ENCODE measurements at places on chromosomes 3 and 15. TPM values are rescaled to one million over a fixed set of nuclear protein-coding genes. Genes with fewer than 3 reads are reported as not detected.

CCR9 gene
- total RNA-seq = not detected

CLDN18 gene
- total RNA-seq = not detected

BDH1 gene
- 70.7 TPM for total RNA-seq

TRIM42 gene
- total RNA-seq = not detected

STRC gene
- 0.49 TPM for total RNA-seq

SMCO1 gene
- total RNA-seq = not detected

GRK7 gene
- 1.2 TPM for total RNA-seq

KNSTRN gene
- 24.3 TPM for total RNA-seq

PFN2 gene
- total RNA-seq = 19.9 TPM

PODXL2 gene
- total RNA-seq = 11.1 TPM

FOXB1 gene
- not detected for total RNA-seq

CD96 gene
- 0.55 TPM for total RNA-seq

DNA sequence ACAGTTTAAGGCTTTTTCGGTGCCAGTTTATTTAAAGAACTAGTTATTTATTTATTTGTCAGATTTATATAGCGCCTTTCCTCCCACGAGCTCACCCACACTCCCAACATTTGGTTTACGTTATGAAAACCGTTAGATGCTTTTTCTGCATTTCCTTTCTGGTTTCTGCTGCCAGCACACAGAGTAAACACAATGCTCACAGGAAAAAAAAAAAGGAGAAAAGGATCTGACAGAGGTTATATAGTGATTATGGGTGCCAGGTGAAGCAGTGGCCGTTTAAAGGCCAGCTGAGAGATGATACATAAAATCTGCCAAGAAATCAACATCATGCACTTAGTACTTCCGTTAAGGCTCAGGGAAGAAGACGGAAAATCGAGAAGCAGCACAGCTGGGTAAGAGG is 37.9 kb downstream of the ETV5 start:
- no peaks in the 10 kb centered on the region for H3K36me3 ChIP-seq
- no peaks in the 10 kb centered on the region for H3K4me1 ChIP-seq
- DNase-seq = no peak
- no peak overlapping the region for H3K27ac ChIP-seq
- H3K27me3 ChIP-seq = no peaks in the 10 kb centered on the region

DNA sequence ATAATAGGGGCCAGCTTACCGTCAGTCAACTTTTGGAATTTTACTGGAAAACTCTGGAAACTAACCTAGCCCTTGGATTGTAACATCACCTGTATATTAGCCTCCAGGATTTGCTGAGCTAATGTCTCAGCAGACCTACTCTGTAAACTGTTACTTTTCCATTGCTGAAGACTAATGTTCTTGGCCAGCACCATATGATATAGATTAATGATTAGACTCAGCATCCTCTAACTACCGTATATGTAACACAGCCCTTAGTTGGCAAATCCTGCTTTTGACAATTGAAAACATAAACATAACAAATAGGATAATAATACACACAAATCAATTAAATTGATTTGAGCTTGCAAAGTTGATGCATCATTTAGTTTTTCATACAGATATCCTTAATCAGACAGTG is 26.6 kb upstream of the GBE1 start:
- H3K27me3 ChIP-seq = no peaks in the 10 kb centered on the region
- H3K4me1 ChIP-seq = no peaks in the 10 kb centered on the region
- H3K36me3 ChIP-seq = no peaks in the 10 kb centered on the region

DNA sequence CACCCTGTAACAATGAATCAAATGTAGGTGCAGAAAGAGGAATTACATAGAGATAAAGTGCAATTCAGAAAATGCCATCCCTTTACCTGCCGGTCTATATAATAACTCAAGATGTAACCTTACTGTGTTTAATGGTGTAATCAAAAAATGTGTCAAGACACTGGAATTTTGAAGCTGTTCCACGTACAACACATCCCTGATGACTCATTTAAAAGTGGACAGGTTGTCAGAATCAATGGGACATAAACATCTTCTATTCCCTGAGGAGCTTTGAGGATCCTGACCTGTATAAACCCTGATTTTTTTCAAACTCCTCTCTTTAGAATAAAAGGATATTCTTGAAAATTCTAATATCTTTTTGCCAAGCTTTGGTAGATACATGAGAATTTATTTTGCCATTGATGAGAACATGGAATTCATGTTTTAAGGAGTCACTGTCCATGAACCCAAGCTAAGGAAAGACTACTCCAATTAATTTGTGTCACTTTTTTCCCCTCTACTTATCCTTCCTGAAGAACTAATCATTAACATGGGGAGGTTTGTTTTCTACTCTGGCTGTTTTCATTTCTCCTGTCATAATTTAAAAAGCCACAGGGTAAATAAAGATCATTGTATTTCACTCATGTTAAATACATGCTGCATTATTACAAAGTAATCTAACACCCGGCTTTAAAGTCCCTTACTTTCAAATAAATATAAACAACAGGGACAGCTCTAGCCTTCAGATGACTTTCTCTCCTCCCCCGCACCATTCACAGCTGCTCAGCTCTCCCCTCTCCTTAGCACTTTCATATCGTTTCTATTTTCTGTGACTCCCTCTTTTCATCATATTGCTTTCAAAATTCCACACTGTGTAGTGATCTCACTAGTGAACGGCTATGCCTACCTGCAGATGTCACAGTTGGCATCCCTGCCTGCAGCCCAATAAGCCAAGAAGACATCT is 138.3 kb downstream of the TAFA4 start:
- no peaks in the 10 kb centered on the region for H3K4me1 ChIP-seq
- no peaks in the 10 kb centered on the region for H3K36me3 ChIP-seq
- H3K27me3 ChIP-seq = no peaks in the 10 kb centered on the region
- no peak overlapping the region for H3K4me3 ChIP-seq
- H3K27ac ChIP-seq = no peak overlapping the region

DNA sequence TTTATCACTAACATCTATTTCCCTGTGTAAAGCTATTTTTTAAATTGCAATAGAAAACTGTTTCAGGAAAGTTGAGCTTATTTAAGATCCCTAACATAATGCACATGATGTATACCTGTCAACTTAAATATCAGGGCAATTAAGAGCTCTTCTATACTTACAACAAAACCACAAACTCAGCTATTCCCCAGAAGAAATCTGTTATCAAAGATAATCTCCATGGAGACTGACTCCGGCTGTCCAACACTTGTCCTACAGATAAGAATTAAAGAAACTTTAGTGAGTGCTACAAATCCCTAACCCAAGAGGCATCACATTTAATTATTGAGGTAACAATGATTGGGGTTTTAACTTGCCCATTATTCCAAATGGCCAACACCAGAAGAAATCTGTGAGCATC is 3.4 kb downstream of the SELENOK start:
- H3K27ac ChIP-seq = no peak overlapping the region
- DNase-seq = no peak
- peaks cover 16% of the 10 kb centered on the region for H3K4me1 ChIP-seq
- no peak overlapping the region for H3K4me3 ChIP-seq
- H3K27me3 ChIP-seq = no peaks in the 10 kb centered on the region
- peaks cover 30% of the 10 kb centered on the region for H3K36me3 ChIP-seq

- no peak overlapping the region for H3K27ac ChIP-seq
- no peak overlapping the region for H3K4me3 ChIP-seq
- H3K4me1 ChIP-seq = peaks cover 25% of the 10 kb centered on the region
- DNase-seq = no peak
- H3K36me3 ChIP-seq = no peaks in the 10 kb centered on the region
- H3K27me3 ChIP-seq = peaks cover 7% of the 10 kb centered on the region
Observed at GRCh38 chr15:82040390-82040789, 5.4 kb downstream of the MEX3B start.

DNA sequence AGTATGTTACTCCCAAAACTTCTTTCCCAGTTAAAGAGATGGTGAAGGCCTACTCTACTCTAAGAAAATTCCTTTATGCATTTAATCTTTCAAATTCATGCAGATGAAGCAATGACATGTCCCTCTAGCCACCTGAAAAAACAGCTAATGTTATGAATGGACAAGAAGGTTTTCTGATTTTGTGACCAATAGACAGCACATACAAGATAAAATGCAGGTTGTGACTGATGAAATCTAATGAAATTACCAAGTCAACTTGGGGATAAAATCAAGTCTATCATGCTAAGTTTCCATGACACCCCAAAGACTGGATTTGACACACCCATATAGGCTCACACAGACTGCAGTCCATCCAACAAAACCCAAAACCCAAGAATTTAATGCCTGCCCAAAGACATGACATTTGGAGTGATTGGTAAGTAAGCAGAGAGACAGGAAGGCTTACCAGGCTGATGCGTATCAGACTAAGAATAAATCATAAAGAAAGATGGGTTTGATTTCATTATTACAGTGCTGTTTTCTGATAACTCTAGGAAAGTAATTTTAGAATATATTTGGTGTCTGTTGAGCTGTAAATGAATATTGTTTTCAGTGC is 26.4 kb downstream of the CD47 start:
- no peak overlapping the region for H3K27ac ChIP-seq
- no peak for DNase-seq
- no peaks in the 10 kb centered on the region for H3K27me3 ChIP-seq
- peaks cover 26% of the 10 kb centered on the region for H3K36me3 ChIP-seq
- H3K4me1 ChIP-seq = no peaks in the 10 kb centered on the region

- no peaks in the 10 kb centered on the region for H3K36me3 ChIP-seq
- H3K4me3 ChIP-seq = no peak overlapping the region
- DNase-seq = no peak
- no peaks in the 10 kb centered on the region for H3K27me3 ChIP-seq
Observed at GRCh38 chr15:50681467-50681866, 5.1 kb downstream of the TRPM7 start.

DNA sequence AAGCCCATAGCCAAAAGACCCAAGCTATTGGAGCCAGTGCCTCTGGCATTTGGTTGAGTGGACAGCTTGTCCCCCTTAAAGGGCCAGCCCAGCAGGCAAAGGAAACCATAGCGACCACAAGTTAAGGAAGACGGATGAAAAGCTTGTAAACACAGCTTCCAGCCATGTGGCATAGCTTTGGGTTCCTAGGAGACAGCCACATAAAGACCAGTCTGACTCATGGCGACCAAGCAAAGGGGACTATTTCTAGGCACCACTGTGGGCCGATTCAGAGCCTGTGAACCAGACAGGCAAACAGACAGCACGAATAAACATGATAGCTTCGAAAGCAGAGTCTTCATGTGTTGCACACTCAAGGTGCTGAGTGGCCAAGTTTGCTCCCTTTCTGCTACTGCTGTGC is 30.5 kb upstream of the SRGAP3 start:
- no peaks in the 10 kb centered on the region for H3K36me3 ChIP-seq
- DNase-seq = no peak
- H3K4me1 ChIP-seq = no peaks in the 10 kb centered on the region
- no peak overlapping the region for H3K27ac ChIP-seq
- H3K27me3 ChIP-seq = no peaks in the 10 kb centered on the region
- no peak overlapping the region for H3K4me3 ChIP-seq

GRCh38 chr3:133892541-133893231 is 3.0 kb downstream of the RAB6B start:
- no peak overlapping the region for H3K4me3 ChIP-seq
- no peaks in the 10 kb centered on the region for H3K36me3 ChIP-seq
- no peak overlapping the region for H3K27ac ChIP-seq
- H3K4me1 ChIP-seq = peaks cover 17% of the 10 kb centered on the region
- H3K27me3 ChIP-seq = peaks cover 26% of the 10 kb centered on the region

DNA sequence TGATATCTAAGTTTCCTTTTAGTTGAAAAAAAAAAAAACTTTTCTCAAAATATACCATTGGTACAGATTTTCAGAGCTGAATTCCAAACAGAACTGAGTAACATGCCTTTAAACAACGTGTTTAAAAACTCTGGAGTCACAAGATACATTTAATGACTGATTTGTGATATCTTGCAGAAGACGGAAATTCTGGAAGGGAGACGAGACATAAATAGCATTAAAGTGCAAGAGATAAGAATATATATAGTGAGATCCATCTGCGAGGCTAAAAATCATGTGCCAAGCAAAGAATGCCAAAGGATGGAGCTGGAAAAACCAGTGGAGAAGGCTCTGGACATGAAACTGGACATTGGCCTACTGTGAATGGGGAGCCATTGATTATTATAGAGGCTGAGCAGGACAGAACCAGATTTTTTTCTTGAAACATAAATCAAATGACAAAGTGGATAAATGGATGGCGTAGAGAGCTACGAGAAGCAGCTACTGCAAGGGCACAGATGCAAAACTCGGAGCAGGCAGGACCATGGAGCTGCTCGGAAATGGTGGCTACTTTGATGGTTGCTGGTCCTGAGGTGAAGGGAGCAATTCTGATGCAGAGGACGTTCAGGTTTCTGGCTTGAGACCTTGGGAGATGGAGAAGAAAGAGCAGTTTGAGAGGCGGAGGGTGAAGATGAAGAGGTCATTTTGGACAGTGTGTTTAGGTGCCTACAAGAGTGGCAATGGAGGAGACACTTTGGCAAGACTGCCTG is 88.8 kb downstream of the CPN2 start:
- peaks cover 20% of the 10 kb centered on the region for H3K4me1 ChIP-seq
- DNase-seq = no peak
- H3K27me3 ChIP-seq = no peaks in the 10 kb centered on the region
- H3K36me3 ChIP-seq = no peaks in the 10 kb centered on the region

DNA sequence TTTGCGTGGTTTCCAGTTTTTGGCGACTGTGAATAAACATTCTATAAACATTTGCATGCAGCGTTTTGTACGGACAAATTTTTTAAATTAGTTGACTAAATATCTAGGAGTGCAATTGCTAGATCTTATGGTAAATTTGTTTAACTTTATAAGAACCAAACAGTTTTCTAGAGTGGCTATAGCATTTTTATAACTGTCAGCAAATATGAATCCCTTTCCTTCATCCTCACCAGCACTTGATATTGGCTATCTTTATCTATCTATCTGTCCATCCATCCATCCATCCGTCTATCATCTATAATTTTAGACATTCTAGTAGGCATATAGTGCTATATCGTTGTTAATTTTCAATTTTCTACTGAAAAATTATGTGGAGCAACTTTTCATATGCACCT is 158.4 kb upstream of the CHRNA7 start:
- peaks cover 13% of the 10 kb centered on the region for H3K4me1 ChIP-seq
- no peaks in the 10 kb centered on the region for H3K27me3 ChIP-seq
- H3K36me3 ChIP-seq = no peaks in the 10 kb centered on the region
- H3K27ac ChIP-seq = no peak overlapping the region
- no peak for DNase-seq

DNA sequence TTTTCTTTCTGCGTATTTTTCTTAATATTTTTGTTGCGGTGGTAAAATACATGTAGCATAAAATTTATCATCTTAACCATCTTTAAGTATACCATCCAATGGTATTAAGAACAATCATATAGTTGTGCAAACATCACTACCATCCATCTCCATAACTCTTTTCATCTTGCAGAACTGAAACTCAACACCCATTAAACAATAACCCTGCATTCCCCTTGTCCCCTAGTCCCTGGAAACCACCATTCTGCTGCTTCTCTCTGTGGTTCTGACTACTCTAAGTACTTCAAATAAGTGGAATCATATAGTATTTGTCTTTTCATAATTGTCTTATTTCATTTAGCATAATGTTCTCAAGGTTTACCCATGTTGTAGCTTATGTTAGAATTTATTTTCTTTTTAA is 67.3 kb upstream of the EOMES start:
- no peaks in the 10 kb centered on the region for H3K36me3 ChIP-seq
- no peaks in the 10 kb centered on the region for H3K27me3 ChIP-seq
- H3K27ac ChIP-seq = no peak overlapping the region
- H3K4me1 ChIP-seq = no peaks in the 10 kb centered on the region
- no peak for DNase-seq
- no peak overlapping the region for H3K4me3 ChIP-seq

GRCh38 chr3:46272028-46272451 is 29.8 kb downstream of the CCR3 start:
- H3K4me1 ChIP-seq = no peaks in the 10 kb centered on the region
- no peak for DNase-seq
- H3K27me3 ChIP-seq = peaks cover 4% of the 10 kb centered on the region

Measured in suprapubic skin (tissue), 4 donors.